NCI-H510A treated with DMSO at 0.1 percent for 48 hours (cell line): ENCODE measurements at places on chromosomes 2 and 18.

DNA sequence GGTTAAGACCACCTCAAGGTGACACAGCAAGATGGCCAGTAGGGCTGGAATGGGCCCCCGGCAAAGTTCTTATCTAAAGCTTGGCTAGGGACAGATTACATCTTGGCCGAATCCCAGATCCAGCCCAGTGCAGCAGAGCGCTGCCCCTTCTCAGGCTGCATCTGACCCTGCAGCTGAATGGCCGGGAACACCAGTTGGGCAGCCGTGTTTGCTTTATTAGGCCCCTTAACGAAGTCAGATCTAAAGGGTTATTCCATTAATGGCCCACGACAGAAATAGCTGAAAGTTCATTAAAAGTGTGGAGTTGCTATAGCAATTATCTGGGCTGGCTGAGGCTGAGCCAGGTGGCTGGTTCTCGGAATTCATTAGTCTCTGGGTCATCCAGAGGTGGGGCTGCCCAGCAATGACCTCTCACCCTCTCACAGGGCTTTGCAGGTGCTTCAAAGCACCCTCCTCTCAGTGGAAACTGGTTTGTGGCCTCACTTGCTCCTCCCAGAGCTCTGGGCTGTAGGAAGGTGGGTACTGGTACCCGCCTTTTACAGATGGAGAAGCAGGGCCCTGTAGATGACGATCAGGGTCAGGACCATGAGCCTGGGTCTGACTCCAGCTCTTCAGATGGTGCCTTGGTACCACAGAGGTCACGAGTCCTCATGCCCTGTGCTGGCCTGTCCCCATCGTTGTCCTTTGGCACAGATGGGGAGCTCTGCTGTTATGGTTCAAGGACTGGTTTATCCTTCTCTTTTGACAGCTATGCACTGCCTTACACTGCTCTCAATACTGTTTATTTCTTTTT, 68.8 kb downstream of the EMX1 start:
- no peak for DNase-seq

GRCh38 chr2:206084870-206085741, 868 bp downstream of the INO80D start:
- DNase-seq: no peak

- no peak for DNase-seq
Measured at GRCh38 chr2:155382776-155383175, 684.3 kb downstream of the KCNJ3 start.

- DNase-seq: no peak
Measured at GRCh38 chr2:34379586-34379985, 780.5 kb upstream of the FAM98A start.

DNA sequence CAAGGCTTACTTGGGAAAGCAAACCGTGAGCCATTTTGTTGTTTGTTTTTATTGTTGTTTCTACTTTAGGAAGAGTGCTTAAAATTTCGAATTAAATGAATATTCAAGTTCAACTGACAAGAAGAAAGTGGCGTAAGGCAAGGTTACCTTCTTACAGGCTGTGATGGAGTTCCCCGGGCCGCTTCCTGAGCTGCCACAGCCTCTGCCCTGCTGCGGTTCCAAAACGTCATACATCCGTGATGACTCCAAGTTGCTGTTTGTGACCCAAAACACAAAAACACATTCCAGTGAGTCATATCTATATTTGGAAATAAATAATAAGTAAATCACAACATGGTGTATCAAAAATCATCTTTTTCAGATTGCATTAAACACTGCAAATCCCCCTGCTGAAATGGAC, 49.7 kb downstream of the SPHKAP start:
- DNase-seq: no peak

- DNase-seq: no peak
Measured at GRCh38 chr2:72925328-72925943, 8.1 kb downstream of the EMX1 start.

DNA sequence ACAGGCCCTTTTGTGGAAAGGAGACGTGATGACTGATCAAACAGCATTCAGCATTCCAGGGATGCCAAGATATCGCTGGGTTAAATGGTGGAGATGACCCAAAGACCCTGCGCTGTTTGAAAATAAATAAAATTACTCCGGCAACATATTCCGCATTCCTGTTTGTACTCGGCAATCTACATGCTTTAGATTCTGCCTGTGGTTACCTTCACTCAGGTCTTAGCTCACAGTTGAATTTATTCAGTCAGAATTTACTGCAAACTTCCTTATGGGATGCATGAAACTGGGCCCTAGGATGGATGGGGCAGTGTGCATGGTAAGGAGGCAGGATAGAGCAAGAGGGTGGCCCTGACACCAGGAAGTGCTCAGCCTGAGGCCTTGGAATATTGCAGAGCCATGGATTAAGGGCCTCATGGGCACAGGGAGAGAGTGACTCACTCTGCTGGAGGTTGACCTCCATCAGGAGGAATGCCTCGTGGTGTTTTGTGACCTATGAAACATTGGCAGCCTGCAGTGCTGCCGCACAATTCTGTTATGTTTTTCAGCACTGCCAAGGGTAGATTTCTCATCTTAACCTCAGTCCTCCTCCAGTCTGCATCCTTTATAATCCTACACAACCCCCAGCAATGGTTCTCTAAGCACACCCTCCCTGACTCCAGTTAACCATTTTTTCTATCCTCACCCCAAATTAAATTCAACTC, 321.4 kb downstream of the IRS1 start:
- no peak for DNase-seq

DNA sequence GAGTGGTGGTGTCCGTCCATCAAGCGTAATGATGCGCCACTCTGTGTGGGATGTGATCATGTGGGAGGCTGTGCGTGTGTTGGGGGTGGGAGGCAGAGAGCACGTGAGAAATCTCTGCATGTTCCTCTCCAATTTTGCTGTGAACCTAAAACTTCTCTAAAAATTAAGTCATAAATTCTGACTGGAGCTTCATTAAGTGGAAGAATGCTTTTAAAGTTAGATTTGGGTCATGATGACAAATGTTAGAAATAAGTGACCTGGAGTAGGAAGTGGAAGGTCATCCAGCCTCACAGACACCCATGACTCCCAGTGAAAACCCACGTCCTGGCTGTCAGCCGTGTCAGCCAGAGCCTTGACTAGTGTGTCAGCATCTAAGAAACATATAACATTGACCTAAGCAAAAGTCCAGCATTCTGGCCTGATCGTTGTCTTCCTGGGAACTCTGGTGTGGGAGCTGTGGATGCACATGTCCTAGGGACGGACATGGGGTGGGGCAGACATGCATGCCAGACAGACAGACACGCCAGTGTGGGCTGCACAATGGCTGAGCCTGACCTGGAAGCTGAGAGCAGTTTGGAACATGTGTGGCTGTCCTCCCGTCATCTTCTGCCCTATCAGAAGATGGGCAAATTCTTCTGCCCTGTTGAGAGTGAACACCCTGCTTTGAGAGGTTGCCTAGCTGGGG, 245.6 kb downstream of the FAM210A start:
- no peak for DNase-seq

DNA sequence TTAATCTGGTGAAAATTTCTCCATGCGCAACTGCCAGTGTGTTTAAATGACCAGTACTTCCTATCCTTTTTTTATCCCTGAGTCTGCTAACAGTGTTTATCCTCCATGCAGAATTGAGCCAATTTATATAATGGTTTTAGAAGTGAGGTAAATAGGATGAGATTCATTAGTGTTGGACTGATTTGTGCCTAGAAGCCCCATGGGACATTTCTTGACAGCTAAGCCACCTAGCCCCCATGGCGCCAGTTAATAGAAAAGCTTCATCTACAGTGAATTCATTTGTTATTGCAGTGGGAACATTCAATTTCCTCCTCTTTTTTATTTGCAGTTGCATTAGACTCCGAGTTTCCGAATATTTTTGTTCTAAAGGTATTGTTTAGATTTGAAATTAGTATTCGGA, 175.6 kb downstream of the ARL6IP6 start:
- no peak for DNase-seq

- peak; percentile 75 for DNase-seq
Measured at GRCh38 chr2:151973901-151974199, 125.0 kb downstream of the CACNB4 start.

DNA sequence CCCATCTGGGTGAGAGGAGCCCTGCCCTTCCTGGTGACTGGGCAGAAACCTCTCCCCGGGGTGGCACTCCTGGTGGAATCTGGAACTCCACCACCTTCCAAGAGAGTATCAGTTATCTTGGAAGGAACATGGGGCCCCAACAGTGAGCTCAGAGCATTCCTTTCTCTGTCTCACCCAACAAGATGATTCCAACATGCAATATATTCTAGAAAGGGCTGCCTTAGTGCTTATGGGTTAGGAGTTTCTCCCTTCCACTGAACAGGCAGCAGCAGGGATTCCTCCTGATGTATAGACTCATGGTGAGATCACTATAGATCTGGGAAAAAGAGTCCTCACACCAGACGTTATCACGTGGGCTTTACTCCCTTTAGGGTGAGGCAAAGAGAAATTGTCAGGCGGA, 147.1 kb downstream of the COL4A4 start:
- DNase-seq: no peak

- DNase-seq: peak; percentile 27
Measured at GRCh38 chr2:106030287-106031268, 163.5 kb downstream of the UXS1 start.

- DNase-seq: no peak
Measured at GRCh38 chr18:21362831-21363230, 120.8 kb downstream of the GREB1L start.

DNA sequence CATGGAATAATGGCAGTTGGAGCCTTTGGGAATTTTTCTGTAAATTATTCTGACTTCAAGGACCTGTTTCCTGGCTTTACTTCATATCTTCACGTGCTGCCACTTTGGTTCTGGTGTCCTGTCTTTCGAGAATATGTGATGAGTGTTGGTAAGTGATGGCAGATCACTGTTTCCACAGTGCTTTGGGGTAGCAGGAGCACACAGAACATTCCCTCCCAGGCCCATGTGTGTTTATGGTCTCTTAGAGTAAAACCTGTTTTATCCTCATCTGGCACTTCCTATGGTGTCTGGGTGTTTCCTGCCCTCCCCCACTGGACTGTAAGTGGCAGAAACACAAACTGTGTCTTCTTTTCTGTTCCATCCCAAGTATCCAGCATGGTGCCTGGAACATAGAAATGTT, 17.9 kb downstream of the MOGAT1 start:
- DNase-seq: no peak

- DNase-seq: no peak
Measured at GRCh38 chr2:79901161-79901560, 388.3 kb downstream of the CTNNA2 start.

DNA sequence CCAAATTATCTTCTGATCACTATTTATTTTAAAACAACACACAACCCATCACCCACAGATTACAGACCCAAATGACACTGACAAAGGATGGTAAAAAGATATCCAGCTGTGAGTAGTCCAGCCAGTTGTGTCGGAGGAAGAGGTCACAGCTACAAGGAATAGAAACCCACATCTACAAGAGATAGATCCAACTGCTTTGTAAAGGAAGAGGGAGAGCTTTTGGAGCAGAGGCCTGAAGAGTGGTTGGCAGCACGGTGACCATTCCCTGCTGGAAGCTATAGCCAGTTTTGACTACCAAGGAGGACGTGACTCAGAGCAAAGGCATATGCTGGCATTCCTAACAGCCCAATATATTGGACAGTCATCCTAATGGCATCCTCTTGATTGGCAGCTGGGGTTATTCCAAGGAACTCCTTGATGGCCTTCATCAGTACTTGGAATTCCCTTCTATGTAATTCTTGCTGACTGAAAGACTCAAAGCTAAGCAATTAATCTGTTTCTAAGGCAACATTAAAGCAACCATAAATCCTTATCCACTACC, 17.1 kb downstream of the SLC8A1 start:
- DNase-seq: no peak

- no peak for DNase-seq
Measured at GRCh38 chr2:118627156-118627555, 220.3 kb downstream of the EN1 start.

DNA sequence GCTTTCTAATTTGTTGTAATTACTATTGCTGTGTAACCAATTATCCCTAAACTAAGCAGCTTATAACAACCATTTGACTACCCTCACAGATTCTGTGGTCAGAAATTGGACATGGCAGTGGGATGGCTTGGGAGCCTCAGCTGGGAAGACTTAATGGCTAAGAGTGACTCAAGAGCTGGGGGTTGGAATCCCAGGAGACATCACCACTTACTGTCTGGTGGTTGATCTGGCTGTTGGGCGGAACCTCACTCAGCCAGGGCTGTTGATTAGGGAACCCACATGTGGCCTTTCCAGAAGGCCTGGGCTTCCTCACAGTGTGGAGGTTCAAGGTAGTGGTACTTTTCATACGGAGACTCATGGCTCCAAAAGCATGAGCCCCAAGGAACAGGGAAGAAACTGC, 49.8 kb downstream of the E2F6 start:
- no peak for DNase-seq

GRCh38 chr2:199806179-199806578, 44.8 kb downstream of the FTCDNL1 start:
- no peak for DNase-seq

DNA sequence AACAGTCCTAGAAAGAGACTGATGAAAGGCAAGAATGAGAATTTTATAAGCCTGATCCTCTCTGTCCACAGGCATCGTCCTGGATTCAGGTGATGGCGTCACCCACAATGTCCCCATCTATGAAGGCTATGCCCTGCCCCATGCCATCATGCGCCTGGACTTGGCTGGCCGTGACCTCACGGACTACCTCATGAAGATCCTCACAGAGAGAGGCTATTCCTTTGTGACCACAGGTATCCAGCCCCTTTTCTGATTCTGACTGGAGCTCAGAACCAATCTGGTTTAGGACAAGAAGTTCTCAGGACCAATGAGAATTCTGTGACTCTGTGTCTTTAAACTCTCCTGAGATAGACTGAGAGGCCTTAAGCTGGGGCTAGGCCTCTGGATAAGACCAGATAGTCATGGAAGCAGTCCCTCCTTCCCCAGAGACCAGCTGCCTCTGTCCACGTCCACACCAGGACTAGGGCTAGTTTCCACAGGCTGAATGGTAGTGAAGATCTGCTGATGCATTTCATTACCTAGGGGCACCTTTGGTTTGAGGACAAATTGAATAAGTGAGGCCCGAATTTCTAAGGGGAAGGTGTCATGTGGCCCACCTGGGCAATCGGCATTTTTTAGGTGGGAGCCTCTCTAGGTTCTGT, 13.1 kb upstream of the DGUOK start:
- no peak for DNase-seq

GRCh38 chr2:72289283-72289682, 141.6 kb upstream of the CYP26B1 start:
- DNase-seq: no peak
